Activated naive CD8-positive, alpha-beta T cell treated with anti-CD3 and anti-CD28 coated beads, Interleukin-2, amount 50 U/mL, for 24 hours (primary cell): ENCODE measurements at places on chromosomes 1 and 21.

- no peak overlapping the region for H3K27ac ChIP-seq
- H3K4me3 ChIP-seq: no peak overlapping the region
- H3K27me3 ChIP-seq: peaks cover 1% of the 10 kb centered on the region
- no peaks in the 10 kb centered on the region for H3K36me3 ChIP-seq
- H3K4me1 ChIP-seq: peaks cover 16% of the 10 kb centered on the region
- no peak for DNase-seq
These were observed 71.0 kb upstream of the WDR26 start for GRCh38 chr1:224505454-224506093.

- no peaks in the 10 kb centered on the region for H3K36me3 ChIP-seq
- no peak overlapping the region for H3K27ac ChIP-seq
- H3K4me3 ChIP-seq: no peak overlapping the region
- H3K4me1 ChIP-seq: no peaks in the 10 kb centered on the region
- peaks cover 7% of the 10 kb centered on the region for H3K27me3 ChIP-seq
These were observed 60.3 kb upstream of the RCOR3 start for GRCh38 chr1:211198880-211199279.

DNA sequence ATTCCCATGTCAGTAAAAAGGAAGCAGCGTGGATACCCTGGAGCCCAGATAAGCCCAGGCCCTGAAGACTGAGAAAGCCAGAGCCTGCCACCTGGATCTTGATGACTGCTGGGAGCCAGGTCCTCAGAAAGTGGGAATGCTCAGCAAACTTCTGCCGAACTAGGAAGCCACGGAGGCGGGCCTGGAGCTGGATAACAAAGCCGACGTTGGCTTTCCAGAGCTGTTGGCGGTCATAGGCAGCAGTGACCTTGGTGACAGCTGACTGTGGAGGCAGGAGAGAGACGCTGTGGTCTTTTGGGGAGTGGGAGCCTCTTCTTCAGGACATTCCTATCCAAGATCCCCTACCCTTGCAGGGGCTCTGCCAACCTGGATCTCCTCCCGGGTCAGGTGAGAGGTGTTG is 24.4 kb downstream of the IQGAP3 start:
- H3K27ac ChIP-seq: no peak overlapping the region
- DNase-seq: no peak
- no peaks in the 10 kb centered on the region for H3K36me3 ChIP-seq
- H3K27me3 ChIP-seq: no peaks in the 10 kb centered on the region
- no peak overlapping the region for H3K4me3 ChIP-seq
- peaks cover 8% of the 10 kb centered on the region for H3K4me1 ChIP-seq

DNA sequence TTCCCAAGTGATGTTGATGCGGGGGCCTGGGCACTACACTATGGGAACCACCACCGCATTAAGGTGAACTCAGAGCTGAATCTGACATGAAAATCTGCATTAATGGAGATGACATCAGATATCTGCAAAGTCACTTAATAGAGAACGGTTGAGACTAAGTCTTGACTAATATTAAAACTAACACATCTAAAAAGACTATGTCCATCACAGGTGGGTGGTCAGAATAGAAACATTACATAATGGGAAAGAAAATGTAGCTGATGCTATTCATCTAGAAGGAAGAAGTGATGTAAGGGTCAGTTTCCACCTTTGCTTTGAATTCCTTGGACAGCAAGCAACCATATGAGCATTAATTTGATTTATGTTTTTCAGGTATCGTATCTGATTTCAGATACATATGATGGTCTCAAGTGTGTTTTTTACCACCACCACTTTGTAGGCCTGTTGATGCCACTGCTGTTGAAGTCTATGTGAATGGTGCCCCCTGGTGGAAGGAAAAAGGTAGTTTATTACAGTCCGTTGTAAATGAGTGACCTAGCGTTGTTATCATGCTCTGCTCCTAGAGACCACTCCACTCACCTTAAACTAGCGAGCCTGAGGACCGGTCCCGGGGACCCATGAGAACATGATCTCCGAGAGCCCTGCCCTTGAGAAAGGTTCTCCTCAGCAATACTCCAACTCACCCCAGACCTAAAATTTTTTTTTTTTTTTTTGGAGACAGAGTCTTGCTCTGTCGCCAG is 73.5 kb downstream of the BACH1 start:
- no peak overlapping the region for H3K4me3 ChIP-seq
- H3K4me1 ChIP-seq: peaks cover 27% of the 10 kb centered on the region
- peaks cover 28% of the 10 kb centered on the region for H3K36me3 ChIP-seq
- DNase-seq: peak; percentile 39
- peak overlapping the region; percentile 72 for H3K27ac ChIP-seq

DNA sequence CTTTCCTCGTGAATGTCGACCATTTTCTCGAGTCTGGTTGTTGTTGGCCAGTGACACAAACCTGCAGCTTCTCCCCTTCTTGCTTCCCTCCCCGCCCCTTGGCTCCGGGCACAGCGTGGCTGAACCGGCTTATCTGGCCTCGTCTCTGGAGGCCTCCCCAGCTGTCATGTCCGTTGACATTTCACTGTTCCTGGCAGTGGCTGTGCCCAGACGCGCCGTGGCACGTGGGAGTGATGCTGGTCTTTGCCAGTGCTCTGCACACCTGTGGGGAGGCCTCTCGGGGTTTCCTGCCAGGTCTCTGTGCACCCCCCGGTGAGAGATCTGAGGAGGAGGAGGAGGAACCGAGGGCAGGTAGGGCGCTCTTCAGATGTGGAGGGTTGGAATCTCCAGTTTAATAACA is 23.7 kb downstream of the SKI start:
- H3K27ac ChIP-seq: peak overlapping the region; percentile 39
- peaks cover 11% of the 10 kb centered on the region for H3K36me3 ChIP-seq
- no peaks in the 10 kb centered on the region for H3K27me3 ChIP-seq
- H3K4me3 ChIP-seq: no peak overlapping the region

- no peak overlapping the region for H3K4me3 ChIP-seq
- DNase-seq: no peak
- H3K27me3 ChIP-seq: no peaks in the 10 kb centered on the region
- no peaks in the 10 kb centered on the region for H3K4me1 ChIP-seq
- no peaks in the 10 kb centered on the region for H3K36me3 ChIP-seq
These were observed 14.9 kb upstream of the CD247 start for GRCh38 chr1:167532964-167533824.

DNA sequence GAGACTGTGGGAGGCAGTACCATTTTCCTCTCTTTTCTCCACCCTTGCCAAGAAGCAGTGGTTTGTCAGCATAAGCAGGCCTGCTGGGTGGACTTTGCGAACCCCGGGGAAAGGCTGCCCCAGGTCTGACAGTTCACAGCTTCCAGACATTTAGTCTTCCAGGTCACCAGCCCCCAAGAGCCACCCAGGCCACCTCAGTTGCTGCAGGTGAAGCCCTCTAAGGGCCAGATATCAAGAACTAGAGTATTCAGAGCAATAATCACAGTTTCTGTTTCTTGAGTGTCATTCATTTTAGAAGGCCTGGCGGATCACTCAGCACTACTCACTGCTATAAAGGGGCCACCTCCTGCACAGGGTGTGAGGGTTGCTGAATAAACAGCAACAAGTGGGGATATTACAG is 9.5 kb upstream of the ADORA3 start:
- no peaks in the 10 kb centered on the region for H3K27me3 ChIP-seq
- no peak overlapping the region for H3K4me3 ChIP-seq
- peaks cover 76% of the 10 kb centered on the region for H3K4me1 ChIP-seq
- H3K27ac ChIP-seq: no peak overlapping the region
- DNase-seq: no peak
- no peaks in the 10 kb centered on the region for H3K36me3 ChIP-seq

DNA sequence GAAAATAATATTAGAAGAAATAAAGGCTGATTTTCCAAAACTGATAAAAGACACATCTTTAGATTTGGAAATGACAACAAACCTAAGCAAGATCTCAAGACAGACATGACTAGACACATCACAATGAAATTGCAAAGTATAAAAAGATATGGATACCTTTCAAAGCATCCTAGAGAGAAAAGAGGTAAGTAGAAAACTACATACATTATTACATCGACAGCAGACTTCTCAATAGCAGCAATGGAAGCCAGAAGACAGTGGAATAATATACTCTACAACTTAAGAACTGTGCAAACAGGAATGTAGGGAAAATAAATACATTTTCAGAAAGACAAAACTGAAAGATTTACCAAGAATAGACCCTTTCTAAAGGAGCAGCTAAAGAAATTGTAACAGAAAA is 50.2 kb downstream of the DENND1B start:
- peaks cover 35% of the 10 kb centered on the region for H3K36me3 ChIP-seq
- no peaks in the 10 kb centered on the region for H3K4me1 ChIP-seq
- no peak overlapping the region for H3K27ac ChIP-seq
- no peak overlapping the region for H3K4me3 ChIP-seq
- no peak for DNase-seq

DNA sequence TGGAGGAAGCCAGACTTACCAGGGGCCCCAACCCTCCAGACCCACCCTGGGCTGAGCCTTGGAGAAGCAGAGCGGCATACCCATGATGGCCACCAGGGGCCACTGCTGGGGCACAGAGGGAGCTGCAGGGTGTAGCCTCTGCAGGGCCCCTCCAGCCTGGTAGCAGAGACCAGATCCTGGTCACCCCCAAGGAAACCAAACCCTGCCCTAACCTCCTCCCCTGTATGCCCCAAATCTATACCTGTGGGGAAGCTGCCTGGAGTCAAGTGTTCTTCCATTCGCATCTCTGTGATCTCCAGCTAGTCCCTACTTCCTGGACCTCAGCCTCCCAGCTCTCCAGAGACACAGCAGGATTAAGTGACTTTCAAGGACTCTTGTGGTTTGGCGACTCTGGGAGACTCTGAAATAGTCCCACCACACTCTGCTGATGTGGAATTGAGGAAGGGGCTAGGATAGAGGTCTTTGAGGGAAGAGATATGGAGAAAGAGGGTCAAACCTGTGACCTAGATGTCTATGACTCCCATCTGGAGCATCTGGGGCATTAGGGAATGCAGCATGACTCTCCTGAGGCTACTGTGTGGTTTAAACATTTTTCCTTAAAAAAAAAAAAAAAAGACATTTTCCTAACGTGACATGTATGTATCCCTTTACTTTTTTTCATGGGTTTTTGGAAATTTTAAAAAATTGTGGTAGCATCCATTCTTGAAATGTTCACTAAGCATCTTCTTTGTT is 119.2 kb upstream of the IPO9 start:
- H3K4me3 ChIP-seq: no peak overlapping the region
- peak; percentile 74 for DNase-seq
- no peaks in the 10 kb centered on the region for H3K36me3 ChIP-seq
- no peak overlapping the region for H3K27ac ChIP-seq
- H3K4me1 ChIP-seq: no peaks in the 10 kb centered on the region

- no peak overlapping the region for H3K27ac ChIP-seq
- H3K36me3 ChIP-seq: peaks cover 40% of the 10 kb centered on the region
- no peak for DNase-seq
- H3K27me3 ChIP-seq: no peaks in the 10 kb centered on the region
- peak overlapping the region; percentile 37 for H3K4me3 ChIP-seq
These were observed 7.0 kb downstream of the IL12RB2 start for GRCh38 chr1:67314696-67315095.

DNA sequence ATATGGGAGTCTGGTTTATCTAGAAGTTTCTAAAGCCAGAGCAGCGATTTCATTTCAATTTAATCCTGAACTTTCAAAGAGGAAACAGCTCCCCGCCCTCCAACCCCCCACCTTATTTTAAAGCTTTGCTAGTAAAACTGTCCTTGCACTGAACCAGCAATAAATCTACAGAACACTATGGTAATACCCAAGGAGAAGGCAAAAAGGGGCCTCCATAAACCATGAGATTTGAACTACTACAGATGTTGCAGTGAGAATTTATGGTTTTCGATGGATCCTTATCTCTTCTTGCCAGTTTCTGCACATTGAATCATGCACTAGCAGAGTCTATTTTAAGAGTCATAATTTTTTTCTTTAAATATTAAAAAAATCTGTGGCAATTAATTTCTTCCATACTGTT is 64.8 kb upstream of the BEND5 start:
- DNase-seq: no peak
- peaks cover 14% of the 10 kb centered on the region for H3K27me3 ChIP-seq
- no peak overlapping the region for H3K27ac ChIP-seq
- no peak overlapping the region for H3K4me3 ChIP-seq

DNA sequence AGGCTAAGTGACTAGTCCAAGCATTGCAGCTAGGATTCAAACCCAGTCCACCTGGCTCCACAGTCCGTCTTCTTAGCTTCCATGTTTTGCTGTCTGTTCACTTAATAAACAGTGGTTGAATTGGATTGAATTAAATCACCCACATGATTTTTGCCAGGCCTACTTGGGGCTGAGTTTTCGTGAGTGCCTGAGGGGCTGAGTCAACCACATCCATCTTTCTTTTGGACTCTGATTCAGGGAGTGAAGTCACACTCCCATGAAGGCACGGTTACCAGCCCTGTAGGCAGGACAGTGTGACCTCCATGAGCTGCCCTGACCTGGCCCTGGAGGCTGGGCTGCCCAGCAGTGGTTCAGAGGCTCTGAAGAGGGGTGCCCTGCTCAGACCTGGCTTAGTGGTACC is 123.7 kb downstream of the ACTL8 start:
- no peak overlapping the region for H3K27ac ChIP-seq
- no peak overlapping the region for H3K4me3 ChIP-seq
- no peaks in the 10 kb centered on the region for H3K36me3 ChIP-seq

GRCh38 chr1:154944401-154945159 is 8.1 kb upstream of the PMVK start:
- no peak overlapping the region for H3K27ac ChIP-seq
- H3K36me3 ChIP-seq: no peaks in the 10 kb centered on the region

- peaks cover 43% of the 10 kb centered on the region for H3K4me1 ChIP-seq
- DNase-seq: no peak
- H3K27ac ChIP-seq: no peak overlapping the region
- no peaks in the 10 kb centered on the region for H3K27me3 ChIP-seq
These were observed 2.9 kb downstream of the SMIM12 start for GRCh38 chr1:34856697-34857096.

DNA sequence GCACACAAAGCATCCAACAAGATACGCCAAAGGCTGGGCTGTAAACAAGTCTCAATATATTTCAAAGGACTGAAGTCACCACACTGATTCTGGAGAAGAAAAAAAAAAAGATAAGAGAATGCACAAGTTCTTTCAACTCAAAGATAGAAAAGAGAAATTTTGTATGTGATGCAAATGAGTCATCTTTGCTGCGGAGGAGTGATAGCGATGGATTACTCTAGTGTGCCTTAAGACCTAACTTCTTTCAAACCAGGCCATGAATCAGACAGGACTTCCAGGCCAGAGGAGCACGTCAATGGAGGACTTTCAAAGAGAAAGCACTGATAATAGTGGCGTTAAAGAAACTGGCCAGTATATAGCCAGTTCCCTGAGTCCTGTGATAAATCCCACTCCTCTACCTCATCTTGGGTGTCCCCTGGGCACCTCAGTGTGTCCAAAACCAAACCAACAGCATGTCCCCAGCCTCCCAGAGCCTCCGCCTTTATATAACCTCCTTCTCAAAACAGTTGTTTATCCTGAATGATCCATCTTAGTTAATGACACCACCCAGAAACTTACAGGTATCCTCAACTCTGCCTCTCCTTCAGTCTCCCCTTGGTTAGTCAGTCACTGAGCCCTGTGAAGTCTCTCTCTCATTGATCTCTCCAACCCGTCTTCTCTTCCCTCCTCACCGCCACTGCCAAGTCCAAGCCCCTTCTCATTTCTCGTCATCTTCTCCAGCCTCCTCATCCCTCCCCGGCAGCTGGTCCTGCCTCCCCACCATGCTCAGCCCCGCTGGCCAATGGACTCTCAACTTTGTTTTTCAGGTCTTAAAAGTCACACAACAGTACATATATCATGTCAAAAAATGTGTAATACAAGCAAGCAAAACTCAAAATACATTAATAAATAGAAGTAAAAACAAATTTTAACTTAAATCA is 47.2 kb upstream of the IFFO2 start:
- H3K4me3 ChIP-seq: no peak overlapping the region
- peaks cover 2% of the 10 kb centered on the region for H3K36me3 ChIP-seq
- peaks cover 17% of the 10 kb centered on the region for H3K4me1 ChIP-seq
- peak overlapping the region; percentile 11 for H3K27ac ChIP-seq

- H3K4me1 ChIP-seq: peaks cover 12% of the 10 kb centered on the region
- H3K27me3 ChIP-seq: peaks cover 12% of the 10 kb centered on the region
- H3K4me3 ChIP-seq: no peak overlapping the region
- DNase-seq: no peak
- no peak overlapping the region for H3K27ac ChIP-seq
These were observed 74.7 kb upstream of the NGF start for GRCh38 chr1:115412733-115413132.
